ENCODE measurements at places on chromosomes 11 and 22. TPM values are rescaled to one million over a fixed set of nuclear protein-coding genes. Genes with fewer than 3 reads are reported as not detected.

Gene CHORDC1
- total RNA-seq: 70.5 TPM

Gene OR52A1
- not detected for total RNA-seq

Gene USP2
- total RNA-seq: 2.7 TPM

Gene OR2D2
- not detected for total RNA-seq

Gene OR51I1
- total RNA-seq: not detected

DNA sequence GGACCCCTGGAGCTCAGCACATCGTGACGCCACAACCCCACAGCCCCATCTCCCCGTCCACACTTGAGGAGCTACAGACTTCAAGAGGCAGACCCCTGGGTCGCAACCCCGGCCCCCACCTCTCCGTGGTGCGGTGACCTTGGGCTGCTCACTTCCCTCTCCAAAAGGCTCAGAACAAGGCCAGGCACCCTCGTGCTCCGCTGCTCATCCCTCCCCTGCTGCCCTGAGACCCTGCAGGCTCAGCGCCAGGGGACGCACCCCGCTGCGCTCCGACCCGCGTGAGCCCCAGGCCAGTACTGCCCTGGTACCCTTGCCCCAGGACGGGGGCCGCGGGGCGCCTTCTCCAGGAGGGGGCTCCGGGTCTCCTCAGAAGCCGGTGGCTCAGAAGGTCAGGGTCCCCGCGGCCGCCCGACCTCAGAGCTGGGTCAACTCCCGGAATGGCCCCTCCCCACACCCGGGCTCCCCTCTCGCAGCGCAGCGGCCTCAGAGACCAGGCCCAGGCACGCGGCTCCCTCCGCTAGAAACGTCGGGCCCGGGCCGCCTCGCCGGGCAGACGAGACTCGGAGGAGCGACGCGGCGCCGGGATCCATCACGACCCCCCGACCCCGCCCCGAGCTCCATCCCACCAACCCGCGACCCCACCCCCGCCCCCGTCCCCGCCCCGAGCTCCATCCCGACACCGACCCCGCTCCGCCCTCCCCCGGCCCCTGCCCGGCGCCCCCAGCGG is 563 bp downstream of the GATD1 start:
- DNase-seq: no peak

GRCh38 chr22:31739795-31740201 is 10.1 kb downstream of the PRR14L start:
- no peak for DNase-seq

GRCh38 chr11:35531246-35531645 is 5.8 kb upstream of the PAMR1 start:
- DNase-seq: no peak

DNA sequence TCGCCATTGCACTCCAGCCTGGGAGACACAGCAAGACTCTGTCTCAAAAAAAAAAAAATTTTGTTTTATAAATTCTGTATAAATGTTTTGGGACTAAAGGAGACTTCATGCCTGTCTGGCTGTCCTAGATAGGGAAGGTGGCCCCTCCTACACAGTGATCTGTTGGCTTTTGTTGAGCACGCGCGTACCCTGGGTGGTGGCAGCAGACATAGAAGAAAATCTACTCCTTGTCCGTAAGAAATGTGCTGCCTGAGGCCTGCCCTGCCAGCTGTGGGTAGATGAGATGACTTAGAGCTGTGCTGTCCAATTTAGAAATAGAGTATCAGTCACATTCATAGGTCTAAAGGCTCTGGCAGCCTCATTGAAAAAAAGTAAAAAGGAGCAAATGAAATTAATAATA is 37.0 kb downstream of the AP2A2 start:
- no peak for DNase-seq

DNA sequence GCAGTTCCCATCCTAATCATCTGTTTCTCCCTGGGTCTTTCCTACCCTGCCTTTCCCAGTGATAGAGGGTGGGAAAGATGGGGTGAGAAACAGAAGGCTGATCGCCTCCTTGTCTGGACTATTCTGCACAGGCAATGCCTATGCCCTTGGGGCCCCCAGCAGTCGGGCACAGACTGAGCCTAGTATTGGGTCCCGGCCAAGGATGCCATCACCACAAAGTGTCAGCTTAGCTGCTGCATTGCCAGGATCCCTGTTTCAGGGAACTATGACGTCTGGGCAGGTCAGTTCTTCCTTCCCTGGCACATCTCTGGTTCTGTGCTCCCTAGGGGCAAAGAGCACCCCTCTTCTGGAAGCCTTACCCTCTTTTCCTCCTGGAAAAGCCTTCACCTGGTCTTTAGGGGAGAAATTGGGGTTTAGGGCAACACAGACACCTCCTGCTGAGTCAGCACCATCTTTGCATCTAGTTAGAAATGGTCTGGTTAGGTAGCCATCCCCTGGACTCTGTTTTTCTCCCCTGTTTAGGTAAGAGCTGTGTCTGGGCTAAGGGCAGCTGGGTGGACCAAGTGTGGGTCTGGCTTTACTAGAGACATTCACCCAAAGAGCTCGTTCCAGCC is 2.1 kb downstream of the ADAMTS8 start:
- no peak for DNase-seq

DNA sequence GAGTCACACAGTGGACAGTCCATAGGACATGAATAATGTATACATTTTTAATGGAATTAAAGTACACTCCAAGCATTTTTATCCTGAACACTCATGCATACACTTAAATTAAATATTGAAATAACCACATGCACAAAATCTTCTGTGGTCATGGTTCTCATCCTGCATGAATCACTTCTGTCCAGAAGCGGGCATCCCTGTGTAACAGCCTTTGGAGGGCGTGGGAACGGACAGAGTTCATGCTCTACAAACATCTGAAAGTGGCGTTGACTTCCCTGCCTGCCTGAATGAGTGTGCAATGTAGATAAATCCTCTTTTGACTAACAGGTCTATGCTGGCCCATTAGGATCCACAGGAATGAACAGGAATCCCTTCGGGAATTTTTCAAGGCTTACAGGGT is 780.2 kb downstream of the BRD1 start:
- no peak for DNase-seq

DNA sequence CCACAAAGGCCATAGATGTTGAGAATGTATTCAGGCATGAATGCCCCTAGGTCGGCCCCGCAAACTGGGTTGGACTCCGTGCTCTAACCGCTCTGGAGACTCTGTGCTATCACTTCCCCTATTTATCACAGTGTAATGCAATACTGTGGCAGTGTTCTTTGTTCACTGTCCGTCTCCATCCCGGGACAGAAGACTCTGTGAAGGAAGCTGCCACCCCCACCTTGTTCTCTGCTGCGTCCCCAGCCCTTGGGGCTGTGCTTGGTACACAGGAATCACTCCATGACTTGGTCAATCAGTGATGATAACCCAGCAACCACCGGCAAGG is 57.6 kb downstream of the TSPAN18 start:
- DNase-seq: no peak

DNA sequence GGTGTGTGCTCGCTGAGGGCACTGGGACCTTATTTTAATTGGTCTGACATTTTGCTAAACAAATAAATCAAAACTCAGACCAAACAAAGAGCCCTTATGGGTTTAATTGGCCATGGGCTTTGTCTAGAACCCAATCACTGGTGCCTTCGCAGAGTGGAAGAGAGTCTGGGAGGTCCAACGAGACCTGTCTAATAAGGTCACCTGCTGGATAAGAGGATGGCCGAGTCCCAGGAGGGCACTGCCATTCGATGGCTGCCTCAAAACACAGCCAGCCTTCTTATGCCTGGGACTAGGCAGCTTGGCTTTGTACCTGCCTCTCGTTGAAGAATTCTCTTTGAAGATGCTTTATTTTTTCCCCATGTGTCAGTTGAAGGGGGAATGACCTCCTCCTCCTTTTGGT is 171.1 kb downstream of the CEP164 start:
- no peak for DNase-seq

GRCh38 chr11:124583781-124584180 is 14.0 kb downstream of the OR8A1 start:
- no peak for DNase-seq

DNA sequence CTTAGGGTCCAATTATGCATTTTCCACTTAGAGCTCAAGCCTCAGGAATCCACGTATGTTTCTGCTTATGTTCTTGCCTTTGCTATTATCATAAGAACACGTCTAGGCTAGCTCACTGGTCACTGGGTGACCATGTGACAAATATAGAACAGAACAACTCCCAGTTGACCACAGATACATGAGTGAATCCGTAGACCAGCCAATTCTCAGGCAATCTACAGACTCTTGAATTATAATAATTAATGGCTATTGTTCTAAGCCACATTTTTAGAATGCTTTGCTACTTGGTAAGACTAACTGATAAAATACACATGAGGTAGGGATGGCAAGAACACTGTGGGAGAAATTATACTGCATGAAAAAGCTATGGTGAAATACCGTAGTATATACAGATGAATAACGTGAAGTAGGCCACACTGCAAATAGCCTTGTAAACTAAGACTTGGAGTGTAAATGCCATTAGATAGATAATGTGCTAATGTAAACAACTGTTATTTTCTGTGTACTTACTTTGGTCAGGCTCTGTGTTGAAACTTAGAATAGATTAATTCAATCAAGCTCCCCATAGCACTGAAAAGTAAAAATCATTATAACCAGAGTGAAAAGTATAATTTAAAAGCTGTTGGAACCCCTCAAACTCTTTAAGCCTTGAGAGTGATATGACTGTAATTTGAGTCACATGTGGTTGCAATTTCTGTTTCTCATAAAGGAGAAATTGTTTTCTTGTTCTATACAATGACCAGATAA is 366.2 kb upstream of the CCDC179 start:
- no peak for DNase-seq

GRCh38 chr22:33557836-33558235 is 362.4 kb downstream of the LARGE1 start:
- no peak for DNase-seq

GRCh38 chr11:117888139-117888566 is 11.7 kb upstream of the FXYD6 start:
- DNase-seq: no peak

DNA sequence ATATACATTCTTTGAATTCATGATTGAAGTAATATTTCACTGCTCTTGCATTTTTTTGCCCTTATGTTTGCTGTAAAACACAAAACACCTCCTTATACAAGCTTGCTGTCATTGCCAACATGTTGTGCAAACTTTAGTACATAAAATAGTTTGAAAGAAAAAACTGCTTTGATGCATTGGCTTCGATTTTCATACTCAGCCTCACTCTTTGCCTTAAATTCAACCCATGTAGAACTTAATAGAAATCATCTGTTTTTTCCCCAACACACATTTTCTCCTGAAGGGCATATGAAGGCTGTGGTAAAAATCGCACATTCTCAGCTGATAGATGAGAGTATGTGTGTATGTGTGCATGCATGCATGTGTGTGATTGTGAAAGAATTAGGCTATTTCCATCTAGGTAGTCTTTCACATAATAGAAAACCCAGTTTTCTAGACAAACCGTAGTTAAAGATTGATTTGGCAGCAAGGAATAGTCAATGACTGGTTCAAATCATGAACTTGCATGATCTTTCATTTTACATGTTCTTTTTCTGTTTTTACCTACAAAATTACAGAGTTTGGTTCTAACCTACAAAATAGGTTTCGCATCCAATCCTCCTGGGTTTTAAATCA is 72.8 kb upstream of the MTMR2 start:
- DNase-seq: no peak

DNA sequence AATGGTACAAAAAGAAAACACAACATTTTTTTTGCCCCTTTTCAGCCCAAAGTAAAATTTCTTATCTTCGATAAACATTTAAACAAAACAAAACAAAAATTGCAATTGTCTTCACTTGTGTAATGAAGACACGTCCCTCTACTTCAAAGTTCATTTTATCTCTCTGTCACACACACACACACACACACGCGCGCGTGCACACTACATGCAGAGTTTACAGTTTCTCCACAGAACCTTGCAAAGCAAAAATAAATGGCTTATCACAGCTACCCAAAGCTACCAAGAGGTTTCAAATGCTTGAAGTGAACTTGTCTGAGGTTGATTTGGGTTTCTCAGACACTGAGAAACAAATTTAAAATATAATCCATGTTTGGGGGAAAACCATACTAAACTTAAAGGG is 72.3 kb downstream of the ETS1 start:
- no peak for DNase-seq

DNA sequence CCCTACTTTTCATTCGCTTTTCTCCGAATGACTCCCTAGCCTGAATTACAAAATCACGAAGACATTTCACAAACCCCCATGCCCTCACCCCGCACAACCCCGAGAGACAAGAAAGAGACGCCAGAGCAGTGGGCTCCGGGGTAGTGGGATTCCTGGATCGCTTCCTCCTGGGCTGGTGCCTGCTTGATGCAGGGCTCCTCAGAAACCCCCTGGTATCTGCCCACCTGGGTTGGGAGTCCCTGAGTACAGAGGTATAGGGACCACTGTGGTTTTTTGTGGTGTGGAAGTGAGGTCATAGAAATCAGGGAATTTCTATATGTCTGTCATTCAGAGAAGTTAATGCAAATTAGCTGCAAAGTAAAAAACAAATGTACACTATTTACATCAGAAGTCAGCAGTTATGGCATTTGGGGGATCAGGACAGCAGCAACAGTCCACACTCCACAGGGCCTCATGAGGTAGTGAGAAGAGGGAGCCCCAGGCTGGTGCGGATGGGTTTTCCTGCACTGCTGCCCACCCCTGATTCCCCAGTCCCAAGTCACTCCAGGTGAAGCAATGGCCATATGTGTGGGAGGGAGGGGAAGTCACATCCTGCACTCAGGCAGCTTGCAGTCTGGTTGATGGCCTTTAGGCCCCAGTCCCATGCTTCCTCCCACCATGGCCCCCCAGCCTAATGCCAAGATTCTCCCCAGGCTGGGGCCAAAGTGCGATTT is 39.6 kb downstream of the BUD13 start:
- DNase-seq: no peak

DNA sequence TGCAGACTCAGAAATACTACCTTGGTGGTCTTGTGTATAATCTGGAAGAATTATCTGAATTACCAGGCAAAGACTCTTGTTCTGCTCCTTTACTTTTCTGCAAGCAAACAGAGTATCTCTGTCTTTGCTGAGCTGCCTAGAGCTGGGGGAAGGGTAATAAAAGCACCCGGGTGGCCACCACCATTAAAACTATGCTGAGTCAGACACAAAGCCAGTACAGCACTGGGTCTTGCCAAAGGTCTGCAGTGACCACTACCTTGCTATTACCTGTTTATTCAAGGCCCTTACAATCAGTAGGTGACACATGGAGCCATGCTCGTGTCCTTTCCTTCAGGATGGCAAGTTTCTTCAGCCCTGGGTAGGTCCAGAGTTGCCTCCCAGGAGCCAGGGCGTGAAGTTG is 420.6 kb upstream of the CNTN5 start:
- no peak for DNase-seq

DNA sequence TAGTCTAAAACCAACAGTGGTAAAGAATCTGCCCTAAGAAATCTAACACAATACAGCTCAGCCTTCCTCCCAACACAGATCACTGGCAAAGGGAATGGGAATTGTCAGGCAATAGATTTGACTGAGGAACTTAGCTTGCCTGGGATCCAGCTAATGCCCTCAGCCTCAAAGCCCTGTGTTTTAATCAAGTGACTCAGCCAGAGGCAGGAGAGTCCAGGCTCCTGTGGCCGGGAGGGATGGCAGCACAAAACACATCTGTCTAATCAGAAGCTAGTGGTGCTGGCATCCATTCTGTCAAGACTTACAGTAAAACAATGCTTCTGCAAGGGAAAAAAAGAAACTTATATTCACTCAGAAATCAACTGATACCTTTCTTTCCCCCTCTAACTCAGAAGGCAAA is 5.6 kb downstream of the SYTL2 start:
- no peak for DNase-seq
